ENCODE measurements at places on chromosomes 11 and 22.

GRCh38 chr22:17171153-17172028, 12.3 kb upstream of the HDHD5 start:
- DNase-seq = peak; percentile 93

DNA sequence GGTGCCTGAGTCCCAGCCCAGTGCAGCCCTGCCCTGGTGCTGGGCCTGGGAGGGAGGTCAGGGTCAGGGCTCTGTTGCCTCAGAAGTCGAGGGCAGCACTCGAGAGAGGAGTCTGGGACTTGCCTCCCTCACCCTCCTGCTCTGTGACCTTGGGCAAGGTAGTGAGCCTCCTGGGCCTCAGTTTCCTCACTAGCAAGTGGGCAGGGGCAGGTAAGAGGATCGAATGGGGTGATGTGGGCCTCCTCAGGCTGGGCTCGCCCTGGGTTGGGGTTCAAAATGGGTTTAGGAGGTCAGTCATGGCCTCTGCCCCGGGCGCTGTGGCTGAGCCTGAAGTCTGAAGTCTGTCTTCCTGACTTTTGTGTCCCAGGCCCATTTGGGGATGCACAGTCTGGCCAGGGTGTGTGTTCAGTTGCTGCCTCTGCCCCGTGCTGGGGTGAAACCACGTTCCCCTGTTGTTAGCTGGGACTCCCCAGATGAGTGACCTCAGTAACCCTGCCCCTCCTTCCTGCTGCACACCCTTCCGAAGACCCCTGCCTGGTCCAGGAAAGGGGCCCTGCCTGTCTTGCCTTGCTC, 40.9 kb upstream of the CELSR1 start:
- no peak for DNase-seq

DNA sequence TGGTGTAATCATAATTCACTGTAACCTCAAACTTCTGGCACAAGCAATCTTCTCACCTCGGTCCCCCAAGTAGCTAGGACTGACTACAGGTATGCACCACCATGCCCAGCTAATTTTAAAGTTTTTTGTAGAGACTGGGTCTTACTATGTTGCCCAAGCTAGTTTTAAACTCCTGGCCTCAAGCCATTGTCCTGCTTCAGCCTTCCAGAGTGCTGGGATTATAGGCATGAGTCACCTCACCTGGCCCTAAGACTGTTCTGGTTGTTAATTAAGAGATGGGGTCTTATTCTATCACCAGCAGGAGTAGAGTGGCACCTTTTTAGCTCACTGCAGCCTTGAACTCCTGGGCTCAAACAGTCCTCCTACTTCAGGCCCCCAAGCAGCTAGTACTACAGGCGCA, 52.0 kb upstream of the DEPDC7 start:
- DNase-seq = no peak

GRCh38 chr11:92803391-92803790, 166.1 kb upstream of the MTNR1B start:
- DNase-seq = no peak

GRCh38 chr11:79156031-79156430, 284.8 kb downstream of the TENM4 start:
- no peak for DNase-seq

DNA sequence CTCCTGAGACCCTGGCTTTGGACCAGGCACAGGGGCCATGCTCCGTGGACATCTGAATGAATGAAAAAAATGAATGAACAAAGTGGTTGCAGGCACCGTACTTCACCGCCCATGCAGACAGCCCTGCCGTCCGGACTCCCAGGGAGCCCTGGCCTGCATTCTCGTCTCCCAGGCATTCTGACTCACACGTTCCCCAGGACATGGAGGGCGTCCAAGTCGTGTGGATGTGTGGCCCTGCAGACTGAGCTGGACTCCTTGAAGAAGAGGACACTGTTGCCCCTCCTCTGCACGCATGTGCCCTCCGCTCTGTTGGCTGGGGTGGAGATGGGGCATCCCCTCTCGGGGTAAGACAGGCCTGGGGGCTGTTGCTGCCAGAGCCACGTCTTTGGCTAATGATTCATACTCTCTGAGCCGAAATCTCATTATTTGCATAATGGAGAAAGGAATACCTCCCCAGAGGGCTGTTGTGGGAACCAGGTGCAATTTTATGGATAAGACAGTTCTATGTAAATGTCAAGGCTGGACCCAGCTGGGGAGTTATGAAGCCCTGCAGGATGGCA, 49.7 kb downstream of the RTL6 start:
- no peak for DNase-seq

DNA sequence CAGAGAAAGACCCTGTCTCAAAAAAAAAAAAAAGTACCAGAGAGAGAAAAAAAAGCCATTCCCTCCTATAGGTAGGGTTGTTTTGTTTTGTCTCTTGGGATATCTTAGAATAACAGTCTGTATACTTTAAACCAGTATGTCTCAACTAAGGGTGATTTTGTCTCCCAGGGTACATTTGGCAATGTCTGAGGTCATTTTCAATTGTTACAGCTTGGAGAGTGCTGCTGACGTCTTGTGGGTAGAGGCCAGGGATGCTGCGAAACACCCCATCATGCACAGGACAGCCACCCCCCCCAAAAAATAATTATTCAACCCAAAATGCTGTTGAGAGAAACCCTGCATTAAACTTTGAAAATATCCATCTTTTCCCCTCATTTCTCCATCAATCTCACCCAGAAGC, 56.1 kb upstream of the CRTAM start:
- no peak for DNase-seq

DNA sequence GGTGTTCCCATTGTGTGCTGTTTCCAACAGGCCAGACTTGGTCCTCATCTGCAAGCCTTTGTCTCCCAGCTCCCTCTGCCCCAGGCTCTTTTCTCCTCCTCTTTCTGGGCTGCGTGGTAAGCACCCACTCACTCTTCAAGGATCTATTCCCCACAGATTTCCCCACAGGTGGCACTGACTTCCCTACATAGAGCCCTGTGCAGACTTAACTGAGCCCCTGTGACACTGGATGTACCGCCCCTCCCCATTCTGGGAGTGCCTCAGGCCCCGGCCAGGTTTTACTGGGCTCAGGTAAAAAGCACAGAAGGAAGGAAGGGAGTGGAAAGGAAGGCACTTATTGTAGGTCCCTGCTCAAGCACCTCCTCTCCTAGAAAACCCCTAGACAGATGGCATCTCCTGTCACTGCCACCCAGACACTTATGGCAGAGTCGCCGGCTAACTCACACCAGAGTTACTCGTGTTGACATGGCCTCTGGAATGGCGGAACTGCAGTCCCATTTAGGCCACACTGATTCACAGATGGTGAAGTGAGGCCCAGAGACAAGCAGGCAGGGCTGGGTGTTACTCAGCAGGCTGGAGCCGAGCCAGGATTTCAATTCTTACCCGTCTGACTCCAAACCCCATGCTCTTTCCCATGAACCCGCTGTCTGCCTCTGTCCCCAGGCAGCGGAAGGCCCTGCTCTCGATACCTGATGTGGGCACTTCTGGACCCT, 47.2 kb downstream of the LRRC32 start:
- no peak for DNase-seq

GRCh38 chr22:27679176-27679575, 122.4 kb downstream of the MN1 start:
- DNase-seq = no peak

DNA sequence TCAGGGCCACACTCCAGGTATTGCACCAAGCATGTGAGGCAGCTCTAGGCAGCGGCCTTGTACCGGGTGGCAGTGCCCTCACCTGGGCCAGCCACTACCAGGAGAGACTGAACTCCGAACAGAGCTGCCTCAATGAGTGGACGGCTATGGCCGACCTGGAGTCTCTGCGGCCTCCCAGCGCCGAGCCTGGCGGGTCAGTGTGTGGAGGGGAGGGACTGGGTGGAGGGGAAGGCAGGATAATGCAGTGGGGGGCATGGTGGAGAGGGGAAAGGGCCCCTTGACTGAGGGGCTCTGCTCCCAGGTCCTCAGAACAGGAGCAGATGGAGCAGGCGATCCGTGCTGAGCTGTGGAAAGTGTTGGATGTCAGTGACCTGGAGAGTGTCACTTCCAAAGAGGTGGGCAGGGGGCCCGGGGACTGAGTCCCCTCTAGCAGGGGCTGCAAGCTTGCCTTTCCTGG, 4.2 kb downstream of the SSH3 start:
- DNase-seq = no peak

DNA sequence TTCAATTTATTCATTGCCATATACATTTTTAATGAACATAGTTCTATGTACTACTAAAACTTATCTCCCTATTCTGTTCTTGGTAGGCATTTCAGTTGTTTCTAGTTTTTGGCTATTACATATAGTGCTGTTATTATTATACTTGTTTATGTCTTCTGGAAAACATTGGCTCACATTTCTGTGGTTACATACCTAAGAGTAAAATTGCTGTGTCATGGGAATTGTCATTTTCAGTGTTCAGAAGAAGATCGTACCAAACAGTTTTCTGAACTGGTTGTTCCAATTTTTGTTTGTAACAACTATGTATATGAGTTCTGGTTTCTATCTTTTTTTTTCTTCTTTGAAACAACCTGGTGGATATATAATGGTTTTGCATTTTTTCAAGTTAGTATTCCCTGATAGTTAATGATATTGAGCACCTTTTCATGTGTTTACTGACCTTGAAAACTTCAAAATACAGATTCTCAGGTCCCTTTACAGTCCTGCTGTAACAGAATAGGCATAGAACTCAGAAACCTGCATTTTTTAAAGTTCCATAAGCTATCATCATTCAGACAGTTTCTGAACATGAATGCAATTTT, 230.7 kb downstream of the JRKL start:
- DNase-seq = no peak

GRCh38 chr11:17736579-17736893, 2.0 kb downstream of the KCNC1 start:
- DNase-seq = no peak

GRCh38 chr11:130076778-130077481, 7.2 kb downstream of the APLP2 start:
- no peak for DNase-seq

- no peak for DNase-seq
Measured at GRCh38 chr11:44409558-44410236, 99.8 kb upstream of the ALX4 start.

DNA sequence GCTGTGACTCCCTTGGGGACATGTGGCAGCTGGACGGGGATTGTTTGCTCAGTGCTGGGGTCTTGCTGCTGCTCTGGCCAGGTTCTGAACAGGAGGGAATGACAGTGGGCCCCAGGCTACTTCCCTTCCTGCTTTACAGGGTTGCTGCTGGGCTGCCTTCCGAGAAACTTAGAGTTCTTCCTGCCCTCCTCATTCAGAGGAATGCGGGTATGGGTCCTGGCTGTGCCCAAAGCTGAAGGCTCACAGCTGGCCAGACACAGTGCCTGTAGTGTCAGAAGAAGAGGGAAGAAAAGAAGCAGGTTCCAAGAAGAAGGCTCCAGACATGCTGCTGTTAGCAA, 108.3 kb upstream of the PARVA start:
- no peak for DNase-seq

GRCh38 chr22:42064629-42065028, 6.0 kb downstream of the NAGA start:
- no peak for DNase-seq

GRCh38 chr22:28589102-28589750, 90.4 kb downstream of the TTC28 start:
- no peak for DNase-seq

- DNase-seq = no peak
Measured at GRCh38 chr11:78808923-78809322, 234.3 kb upstream of the NARS2 start.

DNA sequence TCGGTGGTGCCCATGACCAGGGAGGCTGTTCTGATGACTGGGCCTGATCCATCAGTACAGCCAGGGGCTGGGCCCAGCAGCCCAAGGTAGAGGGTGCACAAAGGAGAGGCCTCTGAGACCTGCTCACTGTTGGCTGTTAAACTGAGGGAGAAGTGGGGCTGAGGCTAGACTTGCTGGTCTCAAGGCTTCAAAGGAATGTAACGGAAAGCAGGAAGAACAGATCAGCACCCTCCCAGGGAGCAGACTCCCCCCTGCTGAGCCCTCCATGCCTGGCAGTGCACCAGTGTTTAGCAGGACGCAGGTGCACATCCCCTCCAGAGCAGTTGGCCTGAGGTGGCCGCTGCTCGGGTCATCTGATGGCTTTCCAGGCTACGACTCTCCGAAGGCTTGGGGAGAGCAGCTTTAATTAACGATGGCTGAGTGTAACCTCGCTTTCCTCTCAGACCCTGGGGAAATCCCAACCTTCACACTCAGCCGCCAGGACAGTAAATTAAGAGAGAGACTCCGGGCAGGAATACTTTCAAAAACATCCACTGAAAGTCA, 255.7 kb upstream of the NARS2 start:
- no peak for DNase-seq

DNA sequence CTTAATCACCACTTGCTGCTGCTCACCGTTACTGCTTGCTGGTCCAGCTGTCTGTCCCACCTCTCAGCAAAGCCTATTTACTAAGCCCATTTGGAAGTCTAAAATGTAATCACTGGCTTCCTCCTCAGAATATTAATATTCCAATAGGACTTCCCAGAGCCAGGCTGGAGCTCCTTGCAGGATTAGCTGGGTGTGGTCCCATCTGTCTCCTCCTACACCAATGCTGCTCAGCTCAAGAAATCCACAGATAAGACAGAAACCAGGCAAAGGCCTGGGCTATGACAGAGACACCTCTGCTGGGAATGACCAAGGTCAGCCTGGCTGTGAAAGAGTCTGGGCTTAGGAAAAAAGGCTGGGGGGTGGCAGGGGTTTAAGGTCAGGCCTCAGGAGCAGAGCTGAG, 317.8 kb downstream of the BUD13 start:
- no peak for DNase-seq

- DNase-seq = no peak
Measured at GRCh38 chr11:1702506-1702905, 5.5 kb downstream of the KRTAP5-6 start.

GRCh38 chr22:30782613-30783012, 87.9 kb downstream of the OSBP2 start:
- DNase-seq = no peak

- DNase-seq = no peak
Measured at GRCh38 chr11:24679821-24680351, 183.0 kb downstream of the LUZP2 start.

GRCh38 chr22:23514322-23515038, 65.6 kb downstream of the IGLL1 start:
- DNase-seq = no peak

DNA sequence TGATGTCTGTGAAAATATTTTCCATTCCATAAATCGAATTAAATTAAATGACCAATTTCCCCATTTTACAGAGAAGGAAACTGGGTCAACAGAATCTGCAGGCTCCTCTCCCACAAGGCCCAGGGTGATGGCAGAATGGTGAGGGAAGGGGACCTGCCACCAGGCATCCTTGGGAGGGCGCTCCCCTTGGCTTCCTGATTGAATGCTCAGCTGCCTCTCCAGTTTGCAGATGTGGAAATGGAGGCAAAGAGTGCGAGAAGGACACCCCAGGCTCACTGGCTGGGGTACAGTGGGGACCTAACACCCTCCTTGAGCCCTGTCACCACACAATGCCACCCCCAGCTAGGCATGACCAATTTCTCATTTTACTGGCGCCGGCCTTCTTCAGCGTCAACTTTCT, 28.5 kb upstream of the CSNK1E start:
- no peak for DNase-seq

- no peak for DNase-seq
Measured at GRCh38 chr11:9090488-9091043, 833 bp downstream of the SCUBE2 start.
